Adrenal gland (tissue), 19 donors: ENCODE measurements at places on chromosomes 12 and 14. TPM values are rescaled to one million over a fixed set of nuclear protein-coding genes. Genes with fewer than 3 reads are reported as not detected.

- no peak for DNase-seq
These were observed 113.9 kb downstream of the NDUFA12 start for GRCh38 chr12:94889445-94890210.

DNA sequence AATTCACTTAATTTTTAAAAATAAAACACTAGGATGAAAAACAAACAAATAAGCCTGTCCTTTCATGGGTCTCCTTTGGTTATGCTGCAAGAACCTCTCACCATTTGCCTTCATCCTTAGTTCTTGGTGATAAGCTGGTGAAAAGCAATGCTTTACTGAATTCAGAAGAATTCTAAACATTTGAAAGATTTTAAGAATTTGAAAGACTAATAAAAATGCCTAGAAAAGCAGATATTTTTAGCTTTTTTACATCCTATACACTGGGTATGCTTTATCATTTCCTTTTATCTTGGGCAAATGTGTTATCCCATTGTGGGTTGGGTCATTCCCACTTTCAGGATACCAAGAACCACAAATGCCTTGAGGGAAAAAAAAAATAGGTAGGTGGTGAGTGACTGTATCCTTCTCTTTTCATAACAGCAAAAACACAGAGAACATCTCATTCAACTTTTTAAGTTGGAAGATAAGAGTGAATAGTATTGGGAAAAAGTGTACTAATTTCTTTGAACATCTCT is 197.1 kb upstream of the ABCD2 start:
- no peak for DNase-seq

DNA sequence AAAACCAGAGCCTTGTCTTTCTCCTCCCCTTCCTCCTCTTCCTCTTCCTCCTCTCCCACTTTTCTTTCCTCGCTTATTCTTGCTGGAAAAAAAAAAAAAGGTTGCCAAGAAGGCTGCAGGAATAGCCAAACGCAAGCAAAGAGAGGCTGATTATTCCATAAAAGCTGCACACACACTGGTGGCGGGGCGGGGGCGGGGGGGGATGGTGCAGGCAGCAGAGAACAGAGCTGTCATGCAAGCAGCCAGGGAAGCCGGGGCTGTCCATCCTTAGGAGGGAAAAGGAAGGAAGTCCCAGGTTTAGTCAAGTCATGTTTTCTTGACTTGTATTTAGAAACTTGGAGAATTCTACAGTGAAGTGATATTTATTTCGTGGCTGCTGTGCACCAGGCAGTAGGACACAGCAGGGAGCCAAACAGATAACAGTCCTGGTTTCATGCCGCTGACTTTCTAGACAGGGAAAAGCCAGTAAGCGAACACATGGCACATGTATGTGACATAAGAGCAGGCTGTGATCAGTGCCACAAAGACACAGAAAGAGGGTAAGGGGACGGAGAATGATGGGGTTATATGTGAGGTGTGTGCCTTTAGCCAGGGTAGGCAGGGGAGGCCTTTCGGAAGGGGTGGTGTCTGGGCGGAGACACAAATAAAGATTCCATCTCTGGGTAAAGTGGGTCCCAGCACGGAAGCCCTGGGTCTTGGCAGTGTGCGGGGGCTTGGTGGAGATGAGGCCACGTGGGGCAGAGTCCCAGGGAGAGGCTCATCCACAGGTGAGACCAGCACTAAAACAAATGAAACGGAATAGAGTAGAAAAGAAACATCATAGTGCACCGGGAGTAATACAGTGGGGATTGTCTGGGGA is 56.6 kb upstream of the SCN8A start:
- DNase-seq: no peak

GRCh38 chr12:132579744-132580143 is 30.6 kb downstream of the LRCOL1 start:
- DNase-seq: no peak

The TMEM233 gene
- total RNA-seq: 0.28 TPM

The SLC39A5 gene
- total RNA-seq: not detected

- no peak for DNase-seq
These were observed 57.9 kb downstream of the RERG start for GRCh38 chr12:15163030-15163976.

The OLR1 gene
- 0.39 TPM for total RNA-seq
